NCI-H2081 treated with DMSO at 0.1 percent for 48 hours (cell line): ENCODE measurements at places on chromosomes 7 and 10.
A peak's percentile ranks its signal among the peaks of the same experiment; 100 is the strongest.

GRCh38 chr10:50512743-50513416 lies 110.9 kb downstream of the SGMS1 start:
- no peak for DNase-seq

GRCh38 chr10:62186999-62187675 lies 81.5 kb downstream of the RTKN2 start:
- no peak for DNase-seq

DNA sequence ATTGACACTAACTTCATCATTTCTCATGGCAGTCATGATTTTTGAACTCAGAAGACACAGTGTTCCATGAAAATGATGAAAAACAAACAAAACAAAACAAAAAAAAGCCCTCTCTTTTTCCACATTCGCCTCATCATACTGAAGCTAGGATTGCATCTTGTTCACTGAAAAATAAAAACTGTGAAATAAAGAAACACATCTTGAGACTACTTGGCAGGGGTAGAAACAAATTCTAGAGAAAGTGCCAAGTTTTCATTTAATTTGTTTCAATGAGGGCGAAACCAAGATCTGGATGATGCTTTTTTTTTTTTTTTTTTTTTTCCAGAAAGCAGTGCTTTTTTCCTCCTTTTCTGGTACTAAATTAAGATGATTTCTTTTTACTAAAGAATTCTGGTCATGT lies 350.4 kb upstream of the ETV1 start:
- no peak for DNase-seq

GRCh38 chr10:45144326-45145070 lies 143.8 kb downstream of the ZNF22 start:
- DNase-seq: no peak

DNA sequence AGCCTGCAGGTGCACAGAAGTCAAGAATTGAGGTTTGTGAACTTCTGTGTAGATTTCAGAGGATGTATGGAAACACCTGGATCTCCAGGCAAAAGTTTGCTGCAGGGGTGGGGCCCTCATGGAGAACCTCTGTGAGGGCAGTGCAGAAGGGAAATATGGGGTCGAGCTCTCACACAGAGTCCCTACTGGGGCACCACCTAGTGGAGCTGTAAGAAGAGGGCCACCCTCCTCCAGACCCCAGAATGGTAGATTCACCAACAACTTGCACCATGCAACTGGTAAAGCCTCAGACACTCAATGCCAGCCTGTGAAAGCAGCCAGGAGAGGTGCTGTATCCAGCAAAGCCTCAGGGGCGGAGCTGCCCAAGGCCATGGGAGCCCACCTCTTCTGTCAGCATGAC lies 205.8 kb downstream of the CCSER2 start:
- DNase-seq: no peak

DNA sequence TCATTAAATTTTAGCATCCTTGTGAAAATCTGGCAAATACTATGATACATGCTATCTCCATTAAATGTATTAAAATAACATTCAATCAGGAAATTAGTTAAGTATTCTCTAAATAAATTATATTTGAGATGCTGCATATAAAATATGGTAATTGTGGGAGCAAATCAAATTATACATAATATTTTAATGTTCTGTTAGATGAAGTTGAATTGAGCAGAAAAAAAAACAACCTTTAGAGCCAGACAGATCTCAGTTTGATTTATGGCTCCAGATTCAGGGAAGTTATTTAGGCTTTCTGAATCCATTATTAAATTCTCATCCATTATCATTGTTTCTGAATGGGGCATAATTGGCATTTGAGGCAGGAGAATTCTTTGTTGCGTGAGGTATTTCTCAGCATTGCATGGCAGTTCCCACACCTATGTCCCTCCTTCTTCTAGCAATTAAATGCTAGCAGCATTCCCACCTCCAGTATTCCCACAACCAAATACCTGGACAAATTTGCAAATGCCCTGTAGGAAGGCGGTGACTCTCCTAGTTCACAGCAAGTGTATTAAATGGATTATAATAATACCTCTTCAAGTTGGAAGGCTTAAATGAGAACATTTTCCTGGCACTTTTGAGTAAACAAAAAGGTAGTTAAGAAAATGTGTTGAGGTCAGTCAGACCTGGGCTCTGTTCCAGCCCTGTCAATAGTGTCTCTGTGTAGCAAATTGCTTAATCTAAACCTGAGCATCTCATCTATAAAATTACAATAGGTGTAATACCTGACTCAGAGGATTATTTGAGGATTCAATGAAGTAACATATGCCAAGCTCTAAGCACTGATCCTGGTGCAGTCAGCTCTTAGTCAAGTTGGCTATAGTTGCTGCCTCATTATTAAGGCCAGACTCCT lies 108.9 kb downstream of the RNLS start:
- peak; percentile 60 for DNase-seq

- DNase-seq: no peak
Observed at GRCh38 chr10:113285305-113285704, 267.5 kb upstream of the HABP2 start.

GRCh38 chr10:109593682-109594081 lies 329.6 kb downstream of the XPNPEP1 start:
- DNase-seq: no peak

- DNase-seq: no peak
Observed at GRCh38 chr7:100191775-100192174, 14.1 kb downstream of the STAG3 start.

- DNase-seq: no peak
Observed at GRCh38 chr7:21850531-21851285, 95.0 kb downstream of the CDCA7L start.

- DNase-seq: no peak
Observed at GRCh38 chr7:24916463-24917040, 63.4 kb downstream of the OSBPL3 start.

DNA sequence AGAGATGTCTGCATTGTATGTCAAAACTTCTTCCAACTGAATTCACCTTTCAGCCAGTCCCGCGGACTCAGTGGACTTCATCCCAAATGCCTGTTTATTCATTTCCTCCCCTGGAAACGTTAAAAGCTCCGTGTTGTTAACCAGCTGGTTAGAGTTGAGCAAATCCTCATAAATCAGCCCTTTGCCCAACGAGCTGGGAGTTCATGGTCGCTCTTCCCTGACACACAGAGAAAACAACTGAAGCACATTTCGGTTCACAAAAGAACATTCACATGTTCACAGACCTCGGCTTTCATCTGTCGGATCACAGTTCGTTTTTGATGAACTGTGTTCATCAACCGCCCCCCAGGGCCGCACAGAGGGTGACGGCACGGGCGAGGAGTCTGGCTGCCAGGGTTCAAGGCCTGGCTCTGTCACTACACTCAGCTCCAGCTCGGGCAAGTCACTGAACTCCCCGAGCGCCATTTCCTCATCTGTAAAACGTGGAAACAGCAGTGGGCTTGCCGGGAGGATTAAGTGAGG lies 62.6 kb downstream of the GLI3 start:
- no peak for DNase-seq

DNA sequence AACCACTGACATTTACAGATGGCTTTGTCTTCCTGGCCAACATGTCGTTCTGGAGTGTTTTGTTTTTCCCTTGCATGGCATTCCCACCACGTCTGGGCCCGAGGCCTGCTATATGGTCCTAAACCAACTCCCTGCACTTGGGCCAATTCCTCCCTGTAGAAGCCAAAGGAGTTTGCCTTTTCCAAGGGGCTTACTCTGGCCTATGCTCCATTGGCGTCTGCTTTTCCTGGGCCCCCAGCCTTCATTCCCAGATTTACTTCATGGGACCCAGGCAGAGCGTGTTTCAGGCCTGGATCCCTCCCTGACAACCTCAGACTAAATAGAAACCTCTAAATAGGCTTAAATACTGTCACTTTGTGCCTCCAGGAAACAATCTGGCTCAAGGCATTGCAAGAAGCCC lies 60.7 kb downstream of the MINDY4 start:
- DNase-seq: no peak

DNA sequence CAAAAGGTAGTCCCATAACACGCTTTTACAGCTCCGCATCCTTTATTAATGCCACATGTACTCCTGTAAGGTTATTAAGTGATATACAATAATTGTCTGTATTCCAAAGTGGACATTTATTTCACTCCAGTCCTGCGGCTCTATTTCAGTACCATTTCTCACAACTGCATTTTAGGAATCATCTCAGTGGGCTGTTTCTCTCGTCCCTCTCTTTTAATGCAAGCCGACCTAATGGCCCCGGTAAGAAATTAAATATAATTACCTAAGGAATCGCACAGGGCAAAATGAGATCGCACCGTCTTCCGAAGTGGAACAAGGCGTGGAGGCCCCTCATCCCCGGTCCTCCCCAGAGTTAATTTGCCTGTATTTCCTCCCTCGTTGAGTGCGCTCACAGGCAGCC lies 216.5 kb downstream of the RAB11FIP2 start:
- no peak for DNase-seq

GRCh38 chr10:76432016-76433012 lies 1000.9 kb downstream of the LRMDA start:
- DNase-seq: no peak

DNA sequence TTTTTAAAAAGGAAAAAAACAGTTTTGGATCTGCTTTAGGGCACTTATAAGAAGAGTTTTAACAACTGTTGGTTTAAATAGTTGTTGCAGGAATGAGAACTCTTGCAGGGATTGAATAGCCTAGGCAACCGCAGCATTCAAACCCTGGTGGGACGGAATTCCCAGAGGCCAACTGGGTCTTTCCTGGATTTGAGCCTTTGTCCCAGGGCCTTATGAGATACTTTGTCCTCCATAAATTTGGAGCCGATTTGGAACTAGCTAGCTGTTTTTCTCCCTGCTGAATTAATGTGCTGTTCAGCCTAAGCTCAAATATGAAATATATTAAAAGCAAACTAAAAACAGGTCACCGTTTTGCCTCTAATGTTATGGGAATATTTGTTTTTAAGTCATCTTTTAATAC lies 109.6 kb downstream of the LRMDA start:
- no peak for DNase-seq

GRCh38 chr10:103592186-103593021 lies 98.9 kb downstream of the NEURL1 start:
- no peak for DNase-seq

GRCh38 chr7:128309124-128309523 lies 34.6 kb downstream of the RBM28 start:
- no peak for DNase-seq

GRCh38 chr7:23347682-23348180 lies 48.6 kb downstream of the MALSU1 start:
- peak; percentile 27 for DNase-seq

- no peak for DNase-seq
Observed at GRCh38 chr7:157863176-157863575, 526.4 kb downstream of the DNAJB6 start.

- DNase-seq: no peak
Observed at GRCh38 chr10:126421756-126422256, 33.5 kb upstream of the ADAM12 start.

- no peak for DNase-seq
Observed at GRCh38 chr10:6888434-6888833, 308.4 kb upstream of the PRKCQ start.

GRCh38 chr10:12045596-12045995 lies 3.0 kb upstream of the UPF2 start:
- DNase-seq: no peak

DNA sequence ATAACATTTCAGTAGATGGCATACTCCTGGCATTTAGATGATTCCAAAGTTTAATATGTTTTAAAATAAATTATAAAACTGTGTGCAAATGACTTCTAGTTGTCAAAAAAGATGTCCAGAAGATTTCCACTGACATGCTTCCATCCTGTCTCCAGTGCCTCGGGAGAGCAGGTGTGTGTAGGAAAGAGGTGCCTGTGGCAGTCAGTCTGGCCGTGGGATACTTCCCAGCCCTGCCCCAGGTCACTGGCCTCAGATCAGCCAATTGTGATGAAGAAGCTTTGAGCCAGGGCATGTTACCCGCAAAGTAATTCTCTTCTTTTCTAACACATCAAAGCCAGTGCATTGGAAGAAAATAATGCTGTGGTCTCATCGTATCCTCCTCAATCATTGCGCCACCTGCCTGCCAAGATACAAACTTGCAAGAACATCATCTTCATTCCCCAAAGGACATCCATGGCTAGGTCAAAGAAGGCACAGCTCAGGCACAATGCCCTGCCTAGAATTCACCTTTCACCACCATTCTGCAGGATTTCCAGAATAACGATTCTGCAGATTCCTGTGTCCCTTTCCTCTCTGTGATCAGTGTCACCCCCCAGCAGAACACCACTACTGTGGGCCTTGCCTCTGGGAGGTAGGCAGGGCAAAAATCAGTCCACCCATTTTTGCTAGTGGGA lies 6.3 kb upstream of the KCNMA1 start:
- DNase-seq: no peak

DNA sequence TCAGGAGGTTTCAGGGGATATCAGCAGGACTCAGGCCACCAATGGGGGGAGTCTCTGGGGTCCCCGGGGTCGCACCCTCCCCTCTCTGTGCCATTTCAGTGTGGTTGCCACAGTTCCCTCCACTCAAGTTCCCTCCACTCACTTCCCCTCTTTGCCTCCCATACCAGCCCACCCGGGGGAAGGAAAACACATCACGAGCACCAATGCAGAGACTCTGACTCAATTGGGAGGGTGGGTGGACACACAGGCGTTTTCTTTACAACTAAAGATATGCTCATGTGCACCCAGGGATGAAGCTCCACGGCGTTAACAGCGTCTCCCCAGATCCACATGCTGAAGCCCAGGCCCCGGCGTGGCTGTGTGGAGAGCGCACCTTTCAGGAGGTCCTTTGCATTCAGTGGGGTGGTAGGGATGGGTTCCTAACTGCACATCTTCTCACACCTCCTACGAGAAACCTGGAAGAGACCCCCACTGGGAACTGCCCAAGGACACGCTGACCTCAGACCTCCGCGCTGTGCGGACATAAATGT lies 254.1 kb downstream of the ZMYND11 start:
- DNase-seq: no peak

GRCh38 chr7:29839302-29839701 lies 33.0 kb downstream of the WIPF3 start:
- no peak for DNase-seq

DNA sequence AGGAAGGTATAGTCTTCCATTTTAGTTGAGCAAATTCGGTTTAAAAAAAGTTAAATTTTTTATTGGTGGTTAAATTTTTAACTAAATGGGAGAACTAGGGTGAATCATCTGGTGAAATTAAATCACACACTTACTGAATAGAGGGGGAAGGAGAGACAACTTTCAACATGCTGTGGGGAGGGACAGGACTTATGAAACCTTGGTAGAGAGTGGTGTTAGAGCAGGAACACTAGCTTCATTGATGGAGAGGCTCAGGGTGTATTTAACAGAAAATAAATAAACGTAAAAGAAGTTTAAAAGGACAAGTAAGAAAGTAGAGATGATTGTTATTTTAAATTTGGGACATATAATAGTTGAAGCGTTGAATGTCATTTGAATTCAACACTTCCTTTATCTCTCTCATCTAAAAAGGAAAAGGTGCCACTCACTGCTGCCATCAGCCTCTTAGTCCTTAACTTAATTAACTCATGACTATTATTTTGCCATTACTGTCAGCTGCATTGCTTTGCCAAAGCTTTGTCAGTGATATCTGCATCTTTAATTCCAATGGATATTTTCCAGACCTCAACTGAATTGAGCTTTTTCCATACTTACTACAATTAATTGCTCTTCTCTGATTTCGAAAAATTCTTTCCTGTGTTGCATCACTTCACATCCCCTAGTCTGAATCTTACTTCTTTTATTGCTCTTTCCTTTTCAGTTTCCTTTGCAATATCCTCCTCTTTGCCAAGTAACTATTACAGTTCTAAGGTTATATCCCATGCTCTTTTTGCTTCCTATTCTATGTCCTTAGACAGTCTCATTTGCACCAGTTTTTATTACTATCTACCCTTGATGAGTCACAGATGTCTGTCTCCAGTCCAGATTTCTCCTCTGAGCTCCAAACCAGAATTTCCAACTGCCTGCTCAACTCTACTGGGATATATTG lies 71.7 kb downstream of the GNAT3 start:
- no peak for DNase-seq
